ENCODE measurements at places on chromosomes 12 and 14. TPM values are rescaled to one million over a fixed set of nuclear protein-coding genes. Genes with fewer than 3 reads are reported as not detected.

SSTR1 gene
- total RNA-seq: 5.8 TPM

PYM1 gene
- 12.5 TPM for total RNA-seq

OAS3 gene
- 8.4 TPM for total RNA-seq

SLC17A8 gene
- total RNA-seq: 1.7 TPM

KIF26A gene
- 11.8 TPM for total RNA-seq

LALBA gene
- total RNA-seq: not detected

IGF1 gene
- total RNA-seq: 18.1 TPM

CLEC4C gene
- not detected for total RNA-seq

KRT6A gene
- total RNA-seq: 701 TPM

TMEM233 gene
- total RNA-seq: 1.7 TPM

RDH12 gene
- 0.96 TPM for total RNA-seq

INHBC gene
- not detected for total RNA-seq

SRRM4 gene
- total RNA-seq: 0.96 TPM

DNA sequence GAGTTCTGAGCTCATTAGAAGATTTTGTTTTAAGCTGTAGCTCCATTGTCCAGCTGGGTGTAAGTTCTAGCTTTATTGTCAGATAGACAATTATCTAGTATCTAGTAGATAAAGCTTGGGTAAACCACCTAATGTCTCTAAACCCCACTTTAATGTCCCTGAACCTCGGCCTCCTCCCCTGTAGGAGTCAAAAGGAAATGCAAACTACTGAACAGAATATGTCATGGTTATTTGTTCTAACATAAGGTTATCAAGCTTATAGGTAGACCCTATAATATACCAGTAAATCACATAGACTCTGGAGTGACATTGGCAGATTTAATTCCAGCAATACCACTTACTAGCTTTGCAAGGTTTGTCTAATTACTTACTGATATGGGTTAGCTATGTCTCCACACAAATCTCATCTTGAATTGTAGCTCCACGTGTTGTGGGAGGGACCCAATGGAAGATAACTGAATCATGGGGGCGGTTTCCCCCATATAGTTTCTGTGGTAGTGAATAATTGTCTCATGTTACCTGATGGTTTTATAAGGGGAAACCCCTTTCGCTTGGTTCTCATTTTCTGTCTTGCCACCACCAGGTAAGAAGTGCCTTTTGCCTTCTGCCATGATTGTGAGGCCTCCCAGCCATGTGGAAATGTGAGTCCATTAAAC lies 29.4 kb downstream of the BCAT1 start:
- no peak for DNase-seq

DNA sequence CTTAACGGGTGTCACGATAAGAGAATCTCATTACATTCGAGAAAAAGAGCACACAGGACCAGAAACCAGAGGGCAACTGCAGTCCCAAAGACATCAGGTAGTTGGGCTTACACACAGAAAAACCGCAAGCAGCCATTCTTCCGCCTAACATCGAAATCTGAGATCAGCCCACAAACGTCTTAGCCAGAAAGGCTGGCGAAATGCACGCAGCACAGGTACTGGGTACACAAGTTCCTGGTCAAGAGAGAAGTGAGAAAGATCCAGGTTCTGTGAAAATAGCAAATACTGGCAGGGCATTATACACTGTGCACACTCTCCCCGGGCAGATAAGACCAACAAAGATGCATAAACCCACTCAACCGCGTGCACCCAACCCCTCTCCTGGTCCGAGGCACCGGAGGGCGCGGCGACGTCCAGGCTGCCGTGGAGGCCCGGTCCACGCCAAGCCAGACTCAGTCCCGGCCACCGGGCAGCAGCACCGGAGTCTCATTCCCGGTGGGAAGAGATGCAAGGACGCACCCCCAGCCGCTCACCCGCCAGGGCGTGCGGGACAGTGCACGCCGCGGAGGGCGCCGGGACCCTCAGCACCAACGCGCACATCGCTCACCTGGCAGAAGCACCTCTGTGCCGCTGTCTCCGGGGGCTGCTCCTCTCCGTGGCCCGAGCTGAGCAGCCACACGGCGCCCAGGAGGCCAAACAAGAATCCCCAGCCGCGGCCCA lies 437 bp downstream of the ERO1A start:
- peak; percentile 38 for DNase-seq

- DNase-seq: peak; percentile 82
These were observed at the start of gene CLSTN3 for GRCh38 chr12:7129872-7130691. CLSTN3 (plus strand) TSS chr12:7130371; CDS start chr12:7130649, 278 bp downstream.

DNA sequence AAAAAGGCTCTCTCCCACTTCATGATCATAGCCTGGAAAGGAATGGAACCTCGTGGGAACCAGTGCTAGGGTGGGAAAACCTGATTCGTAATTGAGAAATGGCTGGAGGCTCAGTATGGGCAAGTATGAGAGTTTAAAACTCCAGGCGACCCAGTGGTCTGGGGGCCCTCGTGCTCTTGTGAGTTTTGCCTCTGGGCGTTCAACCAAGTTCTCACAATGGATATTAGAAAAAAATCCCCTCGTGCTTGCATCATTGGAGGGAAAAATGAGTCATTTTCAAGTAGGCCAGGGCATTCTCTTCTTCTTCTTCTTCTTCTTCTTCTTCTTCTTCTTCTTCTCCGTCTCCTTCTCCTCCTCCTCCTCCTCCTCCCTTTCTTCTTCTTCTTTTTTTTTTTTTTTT lies 39.0 kb downstream of the GPR68 start:
- DNase-seq: no peak

DNA sequence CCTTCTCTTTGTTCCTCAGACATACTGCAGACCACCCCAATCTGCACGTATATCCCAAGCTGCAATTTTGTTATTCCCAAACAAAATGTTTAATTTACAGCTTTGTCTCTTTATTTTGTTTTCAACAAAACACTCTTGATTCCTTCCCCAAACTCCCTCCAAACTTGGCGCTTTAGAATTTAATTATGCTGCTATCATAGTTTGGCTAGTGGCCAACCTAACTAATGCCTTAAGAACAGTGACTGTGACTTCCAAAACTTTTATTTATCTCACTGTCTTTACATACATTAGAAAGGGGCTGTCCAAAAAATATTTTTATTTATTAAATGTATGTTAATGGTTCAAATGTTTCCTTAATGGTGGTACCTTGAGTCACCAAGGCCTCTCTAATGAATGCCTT lies 7.1 kb downstream of the TMBIM4 start:
- DNase-seq: no peak

DNA sequence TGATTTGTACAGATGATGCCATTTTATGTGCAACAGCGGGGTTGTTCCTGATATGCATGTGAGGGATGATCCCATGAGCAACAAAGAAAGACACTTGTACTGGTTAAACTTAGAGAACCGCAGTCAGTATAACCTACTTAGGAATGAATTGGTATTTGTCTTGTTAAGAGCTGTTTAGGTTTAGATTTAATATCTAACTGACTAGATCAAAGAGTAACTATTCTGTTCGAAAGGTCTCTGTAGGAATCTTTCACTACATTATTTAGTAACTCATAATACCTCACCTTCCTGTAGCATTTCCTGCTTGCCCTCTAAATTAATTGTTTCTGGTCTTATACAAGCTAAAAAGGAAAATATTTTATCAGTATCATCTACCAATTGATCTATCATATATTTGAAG lies 350.4 kb downstream of the TRHDE start:
- DNase-seq: no peak

- DNase-seq: no peak
These were observed 167.4 kb downstream of the DICER1 start for GRCh38 chr14:94989946-94990345.

DNA sequence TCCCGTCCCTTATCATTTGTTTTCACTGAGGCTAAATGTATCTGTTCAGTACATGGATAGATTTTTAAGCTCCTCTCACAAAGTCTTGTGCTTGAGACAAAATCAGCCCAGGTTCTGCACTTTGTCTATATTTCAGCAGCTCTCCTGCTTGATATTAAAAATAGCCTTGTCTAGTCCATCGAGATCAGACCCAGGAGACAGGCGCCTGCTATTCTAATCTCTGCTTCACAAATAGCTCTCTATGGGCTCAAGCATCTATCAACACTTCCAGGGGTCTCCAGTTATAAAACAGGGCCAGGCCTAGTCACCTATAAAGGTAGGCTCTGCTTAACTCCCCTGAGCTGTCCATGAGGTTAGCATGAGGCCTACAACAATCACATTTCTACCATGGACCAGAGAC lies 62.5 kb downstream of the ZFP36L1 start:
- peak; percentile 92 for DNase-seq

DNA sequence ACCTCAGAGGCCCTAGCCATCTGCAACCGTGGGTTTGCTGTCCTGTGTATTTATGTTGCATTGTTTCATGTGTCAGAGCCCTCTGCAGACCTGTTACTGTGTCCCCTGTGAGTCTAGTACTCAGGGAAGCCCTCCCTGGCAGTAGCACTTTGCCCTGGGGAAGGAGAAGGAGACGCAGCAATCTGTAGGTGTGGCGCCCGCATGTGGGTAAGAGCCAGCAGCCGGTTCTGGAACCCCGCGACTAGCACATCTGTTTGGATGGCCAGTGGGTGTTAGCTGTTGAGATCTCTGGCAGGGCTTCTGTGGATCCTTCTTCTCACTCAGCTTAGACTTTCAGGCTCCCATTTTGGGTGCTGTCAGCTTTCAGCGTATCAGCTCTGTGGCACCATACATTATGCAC lies 57.0 kb downstream of the TECPR2 start:
- DNase-seq: no peak

GRCh38 chr12:129103231-129103630 lies 250.0 kb downstream of the GLT1D1 start:
- no peak for DNase-seq

DNA sequence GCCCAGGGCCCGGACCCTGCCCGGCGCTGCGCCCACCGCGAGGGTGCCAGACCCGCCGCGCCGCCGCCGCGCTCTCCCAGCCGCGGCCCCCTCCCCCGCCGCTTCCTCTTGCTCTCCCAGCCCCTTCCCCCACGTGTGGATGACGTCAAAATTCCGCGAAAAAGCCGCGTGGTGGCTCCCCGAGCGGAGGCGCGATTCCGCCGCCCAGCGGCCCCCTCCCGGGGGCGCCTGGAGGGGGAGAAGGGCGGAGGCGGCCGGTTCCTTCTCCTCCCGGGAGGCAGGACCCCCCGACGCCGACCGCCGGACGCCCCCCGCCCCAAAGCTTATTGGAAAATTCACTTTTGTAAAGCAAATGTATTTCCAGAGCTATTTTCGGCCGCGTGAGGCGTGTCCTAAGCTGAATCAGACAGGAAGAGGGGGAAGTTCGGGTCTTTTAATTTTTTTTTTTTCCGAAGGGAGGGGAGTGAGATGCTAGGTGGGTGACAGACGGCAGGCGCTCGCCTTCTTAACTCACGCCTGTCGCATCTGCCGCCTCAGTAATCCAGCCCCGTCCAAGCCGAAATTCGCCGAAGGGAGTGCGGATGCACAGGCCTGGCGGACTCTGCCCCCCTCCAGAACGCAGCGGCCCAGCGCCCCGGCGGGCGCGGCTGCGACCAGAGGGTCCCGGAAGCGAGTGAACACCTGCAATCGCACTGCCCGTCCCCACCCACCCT lies 4.1 kb upstream of the CCND2 start:
- peak; percentile 96 for DNase-seq

DNA sequence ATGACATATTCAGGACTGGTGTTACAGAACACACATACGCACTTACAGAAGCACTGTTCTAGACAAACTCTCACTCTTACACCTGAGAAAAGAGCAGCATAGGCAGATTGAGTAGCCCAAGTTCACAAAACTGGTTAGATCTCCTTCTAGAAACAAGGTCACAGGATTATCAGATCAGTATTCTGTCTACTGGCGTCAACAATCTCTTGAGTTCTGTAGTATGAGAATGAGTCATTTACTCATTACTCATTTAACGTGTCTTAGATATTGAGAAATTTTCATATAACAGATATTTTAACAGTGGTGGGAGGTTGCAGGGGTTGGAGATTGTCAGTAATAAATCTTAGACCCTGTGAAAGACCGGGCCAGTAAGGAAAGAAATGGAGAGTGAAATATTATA lies 2.8 kb upstream of the TSPAN8 start:
- peak; percentile 25 for DNase-seq

DNA sequence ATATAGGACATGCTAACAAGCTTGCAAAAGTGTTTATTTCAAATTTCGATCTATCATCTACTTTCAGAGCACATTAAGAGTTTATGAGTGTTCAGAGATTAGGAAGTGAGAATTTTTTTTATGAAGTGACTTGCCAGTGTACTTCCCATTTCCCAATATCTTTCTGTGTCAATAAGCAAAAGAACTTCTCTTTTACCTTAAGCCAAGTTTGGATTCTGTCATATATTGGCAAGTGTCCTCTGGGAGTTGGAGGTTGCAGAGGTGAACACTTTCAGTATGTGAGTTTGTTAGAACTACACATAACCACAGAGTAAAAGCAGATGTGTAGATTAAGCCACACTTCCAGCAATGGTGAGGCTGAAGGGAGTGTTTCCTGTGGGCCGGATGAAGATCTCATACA lies 16.6 kb upstream of the KLRF1 start:
- no peak for DNase-seq

DNA sequence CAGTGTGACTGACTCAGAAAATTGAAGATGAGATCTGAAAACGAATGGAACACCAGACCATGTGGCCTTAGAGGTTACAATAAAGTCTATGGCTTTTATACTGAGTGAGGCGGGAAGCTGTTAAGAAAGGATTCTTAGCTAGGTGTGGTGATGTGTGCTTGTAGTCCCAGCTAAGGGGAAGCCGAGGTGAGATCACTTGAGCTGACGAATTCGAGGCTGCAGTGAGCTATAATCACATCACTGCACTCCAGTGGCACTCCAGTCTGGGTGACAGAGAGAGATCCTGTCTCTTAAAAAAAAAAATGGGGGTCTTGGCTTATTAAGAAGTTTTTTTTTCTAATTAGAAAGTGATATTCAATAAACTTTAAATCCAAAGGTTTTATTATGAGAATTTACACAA lies 678.6 kb downstream of the TMTC2 start:
- DNase-seq: no peak

GRCh38 chr14:68688872-68689371 lies 103.9 kb downstream of the ZFP36L1 start:
- peak; percentile 90 for DNase-seq

DNA sequence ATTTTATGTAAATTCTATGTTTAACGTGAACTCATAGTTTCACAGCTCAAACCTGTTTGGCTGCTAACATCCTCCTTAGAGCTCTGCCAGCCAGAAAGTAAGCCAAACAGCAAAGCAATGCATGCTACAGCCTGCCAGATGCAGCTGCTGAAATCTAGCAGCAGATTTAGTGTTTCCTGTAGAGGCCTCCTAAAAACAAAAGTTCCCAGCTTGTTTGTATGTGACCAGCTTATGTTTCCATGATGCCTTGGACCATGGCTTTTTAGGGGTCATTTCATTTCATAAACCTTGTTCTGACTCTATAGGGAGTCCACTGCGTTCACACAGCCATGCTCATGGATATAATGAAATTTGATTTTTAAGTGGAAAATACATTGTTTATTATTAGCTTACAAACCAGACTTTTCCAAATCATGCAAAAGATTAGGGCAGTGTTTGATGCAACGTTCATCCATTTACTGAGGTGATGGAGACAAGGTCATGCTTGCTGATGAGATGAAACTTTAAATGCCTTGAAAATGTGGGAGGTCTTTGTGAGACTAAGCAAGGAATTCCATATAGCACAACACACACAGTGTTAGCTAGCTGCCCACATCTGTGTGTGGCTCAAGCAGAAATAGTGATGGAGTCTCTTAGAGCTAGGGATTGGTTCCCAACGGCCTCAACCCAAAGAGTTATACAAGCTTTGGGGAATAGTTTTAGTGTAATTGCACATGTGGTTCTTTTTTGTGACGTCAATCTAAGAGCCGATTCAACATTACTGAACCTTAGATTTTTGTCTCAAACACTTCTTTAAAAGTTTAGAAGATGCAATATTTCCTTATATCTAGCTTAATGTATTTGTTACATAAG lies 157.5 kb upstream of the LRIG3 start:
- DNase-seq: peak; percentile 92

- DNase-seq: no peak
These were observed 3.8 kb downstream of the SDSL start for GRCh38 chr12:113425960-113426453.

GRCh38 chr12:113385282-113385882 lies 18.3 kb downstream of the SDS start:
- no peak for DNase-seq
